ENCODE measurements at places on chromosomes 1 and 21.

DNA sequence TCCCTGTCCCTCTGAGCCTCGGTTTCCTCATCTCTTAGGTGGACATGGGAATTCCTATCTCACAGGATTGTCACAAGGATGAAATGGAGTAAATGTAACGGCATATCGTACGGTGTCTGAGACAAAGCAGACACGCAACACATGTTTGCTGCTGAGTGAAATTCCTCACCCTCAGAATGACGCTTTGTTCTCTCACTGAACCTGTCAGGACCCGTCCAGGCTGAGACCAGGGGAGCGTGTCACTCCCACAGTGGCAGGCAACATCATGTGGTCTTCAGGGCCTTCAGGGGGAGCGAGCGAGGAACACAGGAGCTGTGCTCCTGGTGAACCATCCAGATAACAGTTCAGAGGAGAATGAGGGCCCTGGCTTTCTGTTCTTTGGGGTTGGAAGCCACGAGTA lies 74.2 kb downstream of the TOMM20 start:
- no peak for DNase-seq

DNA sequence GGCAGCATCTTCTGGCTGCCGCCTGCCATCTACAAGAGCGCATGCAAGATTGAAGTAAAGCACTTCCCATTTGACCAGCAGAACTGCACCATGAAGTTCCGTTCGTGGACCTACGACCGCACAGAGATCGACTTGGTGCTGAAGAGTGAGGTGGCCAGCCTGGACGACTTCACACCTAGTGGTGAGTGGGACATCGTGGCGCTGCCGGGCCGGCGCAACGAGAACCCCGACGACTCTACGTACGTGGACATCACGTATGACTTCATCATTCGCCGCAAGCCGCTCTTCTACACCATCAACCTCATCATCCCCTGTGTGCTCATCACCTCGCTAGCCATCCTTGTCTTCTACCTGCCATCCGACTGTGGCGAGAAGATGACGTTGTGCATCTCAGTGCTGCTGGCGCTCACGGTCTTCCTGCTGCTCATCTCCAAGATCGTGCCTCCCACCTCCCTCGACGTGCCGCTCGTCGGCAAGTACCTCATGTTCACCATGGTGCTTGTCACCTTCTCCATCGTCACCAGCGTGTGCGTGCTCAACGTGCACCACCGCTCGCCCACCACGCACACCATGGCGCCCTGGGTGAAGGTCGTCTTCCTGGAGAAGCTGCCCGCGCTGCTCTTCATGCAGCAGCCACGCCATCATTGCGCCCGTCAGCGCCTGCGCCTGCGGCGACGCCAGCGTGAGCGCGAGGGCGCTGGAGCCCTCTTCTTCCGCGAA lies 3.8 kb downstream of the CHRNB2 start:
- no peak for DNase-seq

GRCh38 chr1:96365076-96365475 lies 356.5 kb upstream of the PTBP2 start:
- no peak for DNase-seq

DNA sequence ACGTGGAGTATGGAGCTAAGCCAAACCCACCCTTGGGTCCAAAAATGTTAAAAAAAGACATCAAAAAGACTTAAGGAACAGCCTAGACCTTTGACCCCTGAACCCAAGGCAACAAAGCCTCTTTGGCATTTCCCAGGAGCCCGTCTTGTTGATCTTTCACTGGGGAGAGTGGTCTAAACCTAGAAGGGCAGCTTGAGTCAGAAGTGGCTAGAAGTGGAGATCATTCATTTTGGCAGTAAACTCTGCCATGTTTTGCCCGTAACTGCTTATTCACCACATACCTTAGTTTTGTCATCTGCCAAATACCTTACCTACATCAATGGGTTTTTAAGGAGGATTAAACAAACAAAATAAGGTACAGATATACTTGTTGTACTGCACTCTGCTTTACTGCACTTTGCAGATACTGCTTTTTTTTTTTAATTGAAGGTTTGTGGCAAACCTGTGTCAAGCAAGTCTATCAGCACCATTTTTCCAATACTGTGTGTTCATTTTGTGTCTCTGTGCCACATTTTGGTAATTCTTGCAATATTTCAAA lies 1.7 kb upstream of the CTSE start:
- DNase-seq = no peak

Measured in SHP77 treated with DMSO at 0.1 percent for 48 hours (cell line).